NCI-H1694 (cell line): ENCODE measurements at places on chromosomes 3 and 15.

DNA sequence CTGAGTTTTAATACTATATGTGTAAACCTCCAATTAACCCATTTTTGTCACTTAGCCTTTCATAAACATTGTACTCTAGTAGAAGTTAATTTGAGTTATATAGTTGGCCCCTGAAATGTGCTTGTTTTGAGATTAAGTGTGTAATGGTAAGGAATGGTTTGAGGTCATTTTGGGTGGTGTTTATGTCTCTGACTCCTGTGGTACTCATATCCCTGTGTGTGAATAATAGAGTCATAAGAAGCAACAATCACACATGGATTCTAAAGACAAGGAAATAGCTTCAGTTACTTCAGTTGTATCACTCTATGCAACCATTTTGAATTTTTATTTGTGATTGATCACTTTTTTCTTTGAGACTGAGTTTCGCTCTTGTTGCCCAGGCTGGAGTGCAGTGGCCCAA lies 408.5 kb downstream of the MFSD1 start:
- no peak for DNase-seq

GRCh38 chr3:146655333-146655996 lies 50.3 kb upstream of the PLSCR5 start:
- DNase-seq, result no peak

DNA sequence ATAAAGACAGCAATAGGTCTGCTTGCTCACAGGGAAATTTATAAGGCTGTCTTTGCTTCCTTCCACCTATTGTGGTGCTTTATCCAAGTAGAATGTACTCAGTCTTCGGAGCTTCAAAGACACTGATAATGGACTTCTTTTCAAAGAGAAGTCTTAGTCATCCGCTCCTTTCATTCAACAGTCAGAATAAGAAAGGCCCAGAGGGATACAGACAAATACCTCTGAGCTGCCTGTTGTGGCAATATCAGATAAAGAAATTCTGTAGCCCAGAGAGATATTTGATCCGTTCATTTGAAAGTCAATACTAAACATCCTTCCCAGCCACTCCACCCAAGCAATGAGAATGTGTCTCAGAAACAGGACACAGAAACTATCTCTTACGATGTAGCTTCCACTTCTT lies 110.0 kb downstream of the FHIT start:
- no peak for DNase-seq

GRCh38 chr3:189353988-189354889 lies 182.5 kb downstream of the TPRG1 start:
- no peak for DNase-seq

DNA sequence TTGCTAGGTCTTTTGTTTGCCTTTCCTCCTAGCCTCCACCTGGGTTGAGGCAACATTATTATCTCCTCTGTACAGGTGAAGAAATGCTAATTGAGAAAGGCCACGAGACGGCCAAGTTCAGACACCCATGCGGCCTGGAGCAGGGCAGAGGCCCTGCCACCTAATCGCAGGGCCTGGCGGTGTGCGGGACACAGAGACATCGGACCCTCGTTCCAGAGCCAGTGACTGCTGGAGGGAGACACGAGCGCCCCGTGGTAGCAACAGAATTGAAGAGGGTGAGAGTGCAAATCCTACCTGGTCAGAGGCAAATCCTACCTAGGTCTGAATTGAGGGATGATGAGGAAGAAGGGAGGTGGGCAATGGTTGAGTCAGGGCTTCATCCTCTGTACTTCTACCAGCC lies 113.8 kb upstream of the MEF2A start:
- DNase-seq, result no peak

DNA sequence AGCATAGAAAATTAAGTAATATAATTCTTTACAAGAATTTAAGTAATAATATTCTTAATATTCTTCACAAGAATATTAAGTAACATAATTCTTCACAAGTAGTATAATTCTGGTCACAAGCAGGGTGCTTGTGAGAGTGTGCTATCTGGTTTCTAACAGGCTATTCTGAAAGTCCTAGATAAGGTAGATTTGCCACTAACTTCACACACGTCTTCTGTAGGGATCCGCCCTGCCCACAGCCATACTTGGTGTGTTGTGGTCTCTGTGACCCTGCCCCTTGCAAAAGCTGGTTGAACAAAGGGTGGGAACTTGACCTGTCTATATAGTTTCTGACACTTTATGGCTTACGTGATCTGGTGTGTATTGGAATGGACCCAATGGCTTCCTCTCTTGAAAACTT lies 253.4 kb upstream of the MDFIC2 start:
- DNase-seq, result no peak

GRCh38 chr15:85443046-85443445 lies 62.6 kb downstream of the AKAP13 start:
- no peak for DNase-seq

DNA sequence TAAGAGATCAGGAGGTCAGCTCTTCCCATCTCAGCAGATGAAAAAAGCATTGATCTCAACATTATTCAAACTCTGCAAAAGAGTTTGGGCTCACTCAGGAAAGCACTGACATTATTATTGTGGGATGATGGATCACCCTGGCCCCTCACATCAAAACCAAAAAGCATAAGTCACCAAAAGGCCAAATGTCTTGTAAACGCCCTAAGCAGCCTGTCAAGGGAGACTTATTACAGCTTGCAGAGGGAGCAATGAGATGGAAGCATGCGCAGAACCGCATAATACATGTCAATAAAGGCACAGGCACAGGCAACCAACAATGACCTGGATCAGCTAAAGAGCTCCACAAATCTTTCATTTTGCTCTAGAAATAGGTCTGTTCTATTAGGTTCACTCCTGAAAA lies 4.6 kb downstream of the FSIP1 start:
- no peak for DNase-seq

DNA sequence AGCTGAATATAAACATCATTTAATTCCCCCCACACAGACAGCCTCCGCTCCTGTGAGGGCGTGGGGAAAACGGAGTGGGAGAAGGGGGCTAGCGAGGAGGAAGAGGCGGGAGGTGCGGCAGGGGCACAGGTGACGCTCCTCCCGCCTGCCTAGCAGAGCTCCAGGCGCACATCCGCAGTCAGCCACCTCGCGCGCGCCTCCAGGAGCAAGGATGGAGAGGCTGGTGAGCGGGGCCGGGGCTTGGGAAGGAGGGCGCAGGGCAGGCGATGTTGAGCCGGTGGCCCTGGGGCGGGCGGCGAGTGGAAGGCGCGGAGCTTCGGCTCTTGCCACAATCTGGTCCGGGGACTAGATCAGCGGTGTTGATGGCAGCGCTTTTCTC lies at the start of gene CD200:
TSS of gene CD200 (plus strand) at position 155 of the 379 bp plus-strand sequence. CDS start at position 212, 57 bp downstream.
- no peak for DNase-seq

GRCh38 chr3:19216669-19217337 lies 68.5 kb downstream of the KCNH8 start:
- no peak for DNase-seq

GRCh38 chr15:81337713-81338157 lies 13.8 kb upstream of the STARD5 start:
- no peak for DNase-seq

DNA sequence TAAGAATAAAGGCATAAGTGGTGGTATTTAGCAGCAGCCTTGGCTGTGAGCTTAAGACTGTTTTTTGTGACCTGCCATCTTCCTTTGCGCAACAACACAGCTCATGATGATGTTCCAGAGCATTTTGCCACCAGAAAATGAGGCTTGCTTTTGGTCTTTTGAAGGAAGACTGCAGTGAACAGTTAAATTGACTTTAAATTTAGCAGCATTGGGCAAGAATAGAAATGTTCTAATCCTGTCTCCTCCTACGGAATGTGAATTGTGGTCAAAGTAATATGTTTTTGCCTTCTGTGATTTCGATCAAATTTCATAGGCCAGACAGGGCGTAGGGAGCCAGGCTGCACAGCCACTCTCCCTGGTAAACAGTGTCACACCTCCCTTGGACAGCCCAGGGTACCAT lies 460.7 kb upstream of the RASGRP1 start:
- DNase-seq, result no peak

- no peak for DNase-seq
These were observed 86.1 kb downstream of the TJP1 start for GRCh38 chr15:29736012-29736743.

GRCh38 chr3:46395766-46396530 lies 10.9 kb downstream of the CCR5AS start:
- DNase-seq, result no peak

DNA sequence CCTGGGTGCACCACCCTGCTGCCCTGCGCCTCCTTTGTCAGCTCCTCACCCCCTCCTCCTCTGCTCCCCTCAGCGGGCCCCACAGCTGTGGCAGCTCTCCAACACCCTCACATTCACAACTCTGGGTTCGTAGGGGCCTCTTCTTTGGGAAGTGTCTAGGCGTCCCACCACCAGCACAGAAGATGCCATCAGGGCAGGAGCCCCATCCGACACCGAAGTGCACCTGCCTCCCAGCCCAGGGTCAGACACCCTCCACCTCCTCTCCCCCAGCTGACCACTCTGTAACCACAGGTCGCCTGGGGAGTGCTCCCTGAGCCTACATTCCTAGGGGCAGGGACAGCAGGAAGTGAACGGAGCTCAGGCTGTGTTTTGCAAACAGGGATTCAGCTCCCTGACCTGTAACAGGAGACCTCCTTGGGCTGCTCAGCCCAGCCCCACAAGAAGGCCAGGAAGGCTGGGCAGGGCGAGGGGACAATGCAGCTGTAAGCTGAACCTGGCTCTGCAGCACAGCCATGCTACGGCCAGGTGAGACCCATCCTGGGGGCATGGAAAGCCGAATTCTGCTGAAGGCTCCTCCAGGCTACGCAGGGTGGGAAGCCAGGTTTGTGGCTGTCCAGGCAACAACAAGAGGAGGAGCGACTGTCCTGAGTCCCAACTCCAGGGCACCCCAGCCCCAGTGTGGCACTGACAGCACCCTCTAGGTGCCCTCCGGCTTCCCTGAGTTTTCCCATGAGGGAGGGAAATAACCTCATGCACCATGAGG lies 269.0 kb downstream of the GOLGA6L6 start:
- no peak for DNase-seq

- no peak for DNase-seq
These were observed 6.8 kb upstream of the TRH start for GRCh38 chr3:129967761-129968160.

DNA sequence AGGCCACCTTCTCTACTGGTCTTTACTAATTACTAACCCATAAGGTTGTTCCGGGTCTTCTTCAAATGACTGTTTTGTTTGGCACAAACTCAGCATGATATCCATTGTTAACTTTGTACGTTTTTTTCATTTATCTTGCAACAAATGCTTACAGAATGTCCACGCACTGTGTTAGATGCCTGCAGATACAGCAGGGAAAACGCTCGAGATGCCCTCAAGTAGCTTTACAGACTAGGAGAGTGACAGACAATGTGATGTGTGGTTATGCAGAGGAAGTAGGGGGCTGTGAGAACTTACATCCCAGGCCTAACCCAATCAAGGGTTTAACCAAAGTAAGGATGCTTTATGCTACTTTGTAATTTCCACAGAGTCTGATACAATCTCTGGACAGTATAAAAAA lies 949 bp upstream of the RFC4 start:
- no peak for DNase-seq

GRCh38 chr15:27744641-27745040 lies 354.5 kb downstream of the OCA2 start:
- no peak for DNase-seq

GRCh38 chr3:16427103-16427965 lies 86.2 kb downstream of the RFTN1 start:
- DNase-seq, result no peak
